ENCODE measurements at places on chromosomes 3 and 15.

DNA sequence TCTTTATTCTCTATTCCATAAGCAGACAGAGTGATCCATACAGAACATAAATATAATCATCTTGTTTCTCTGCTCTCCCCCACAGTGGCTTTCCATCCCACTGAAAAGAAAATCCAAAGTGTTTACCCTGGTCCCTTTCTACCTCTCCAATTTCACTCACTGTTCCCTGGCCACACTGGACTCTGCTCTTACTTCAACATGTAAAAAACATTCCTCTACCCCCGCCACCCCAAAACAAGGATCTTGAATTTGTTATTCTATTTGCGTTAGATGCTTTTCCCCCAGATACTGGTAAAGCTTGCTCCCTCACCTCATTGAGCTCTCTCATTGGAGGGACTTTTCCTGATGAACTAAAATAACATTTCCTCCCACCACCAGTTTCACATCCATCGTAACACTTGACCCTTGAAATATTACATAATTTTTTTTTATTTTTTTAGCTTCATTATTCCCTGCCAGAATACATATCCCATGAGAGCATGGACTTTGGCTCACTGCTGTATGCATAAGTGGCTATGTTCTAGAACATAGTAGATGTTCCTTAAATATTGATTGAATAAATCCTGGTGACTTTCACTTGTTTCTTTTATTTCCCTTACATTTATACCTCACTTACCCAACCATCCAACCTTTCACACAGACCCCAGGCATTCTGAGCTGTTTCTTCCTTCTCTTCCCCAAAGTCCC lies 162.7 kb upstream of the MEIS2 start:
- DNase-seq, result no peak

- DNase-seq, result no peak
Measured at GRCh38 chr3:165210132-165210531, 13.9 kb upstream of the SLITRK3 start.

GRCh38 chr3:142907996-142908395 lies 19.1 kb upstream of the PCOLCE2 start:
- no peak for DNase-seq

DNA sequence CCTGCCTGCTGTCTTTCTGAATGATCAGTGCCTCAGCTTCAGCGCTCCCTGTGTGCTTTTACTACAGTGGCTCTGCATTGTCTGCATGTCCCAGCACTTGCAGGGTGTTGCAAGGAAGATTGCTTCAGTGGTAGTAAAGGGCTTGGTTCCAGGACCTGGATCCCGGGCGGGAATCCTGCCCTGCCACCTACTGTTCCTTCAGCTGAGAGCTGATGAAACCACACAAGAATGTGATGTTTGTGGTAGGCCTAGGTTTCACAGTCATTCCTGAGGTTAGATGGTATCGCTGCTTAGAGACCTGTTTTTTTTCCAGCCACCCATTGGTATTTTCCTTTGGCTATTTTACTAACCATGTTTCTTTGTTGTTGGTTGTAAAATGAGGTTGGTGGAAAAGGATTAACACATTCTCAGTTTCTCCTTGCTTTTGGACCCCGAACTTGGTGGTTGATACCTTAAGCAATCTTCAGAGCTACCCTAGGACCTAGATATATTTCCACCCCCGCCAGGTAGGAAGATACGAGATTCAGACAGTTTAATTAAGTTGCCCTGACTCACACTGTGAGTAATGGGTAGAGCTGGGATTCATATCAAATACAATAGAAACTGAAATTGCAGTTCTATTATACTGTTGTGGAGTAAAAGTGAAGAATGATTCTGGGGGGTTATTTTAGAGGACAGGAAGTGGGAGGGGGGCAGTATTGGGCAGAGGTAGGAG lies 11.4 kb downstream of the GPR87 start:
- no peak for DNase-seq

GRCh38 chr3:1072041-1072440 lies 20.8 kb upstream of the CNTN6 start:
- no peak for DNase-seq

DNA sequence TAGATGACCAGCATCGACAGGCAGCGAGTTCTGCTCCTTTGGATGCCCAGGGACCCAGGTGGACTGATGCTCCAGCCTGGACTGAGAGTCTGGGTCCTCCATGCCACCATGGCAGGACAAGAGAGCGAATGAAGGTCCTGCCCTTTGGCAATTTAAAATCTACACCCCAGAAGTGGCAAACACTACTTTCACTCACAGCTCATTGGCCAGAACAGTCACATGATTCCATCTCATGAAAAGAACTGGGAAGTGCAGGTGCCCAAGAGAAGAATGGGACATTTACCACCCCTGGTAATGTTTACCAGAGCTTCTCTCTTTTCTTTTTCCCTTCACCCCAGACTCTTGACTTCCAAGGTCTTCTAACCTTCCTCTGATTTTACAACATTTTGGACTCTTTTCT lies 87.8 kb upstream of the SLCO3A1 start:
- no peak for DNase-seq

- no peak for DNase-seq
Measured at GRCh38 chr3:172855037-172855436, 104.5 kb downstream of the ECT2 start.

GRCh38 chr15:70100474-70101341 lies 3.0 kb upstream of the TLE3 start:
- peak; percentile 62 for DNase-seq

GRCh38 chr15:93073465-93073952 lies 15.5 kb downstream of the RGMA start:
- no peak for DNase-seq

DNA sequence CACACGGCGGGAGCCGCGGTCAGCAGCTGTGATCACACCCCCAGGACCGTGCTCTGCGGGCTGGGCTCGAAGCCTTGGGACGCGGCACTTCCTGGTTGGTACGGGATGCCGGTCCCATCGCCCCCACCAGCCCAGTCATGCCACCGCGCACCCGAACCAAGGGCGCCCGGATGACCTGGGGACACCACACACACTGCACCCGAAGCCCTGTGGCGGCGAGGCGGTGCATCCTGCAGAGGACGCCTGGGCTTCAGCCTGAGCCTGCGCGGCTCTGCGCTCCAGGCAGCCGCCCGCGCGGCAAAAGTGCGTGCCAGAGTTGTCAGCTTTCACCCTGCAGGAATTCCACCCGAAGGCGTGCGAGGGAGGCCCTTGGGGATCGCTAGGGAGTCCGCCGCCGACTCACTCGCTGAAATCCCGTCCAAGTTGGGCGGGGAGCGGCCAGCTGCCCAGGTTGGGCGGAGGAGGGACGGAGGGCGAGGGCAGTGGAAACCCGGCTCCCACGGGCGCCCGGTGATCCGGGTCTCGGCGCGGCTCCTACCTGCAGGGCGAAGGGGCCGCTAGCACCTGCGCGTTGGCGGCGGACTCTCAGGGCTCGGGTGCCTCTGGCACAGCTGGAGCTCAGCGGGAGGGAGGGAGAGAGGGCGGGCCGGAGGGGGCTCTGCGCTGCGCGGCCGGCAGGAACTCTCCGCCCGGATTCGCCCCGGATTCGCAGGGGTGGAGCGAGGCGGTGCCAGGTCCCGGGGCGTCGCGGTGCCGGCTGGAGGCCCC lies at the start of gene PLD1:
Gene PLD1, minus strand, starts transcription at position 623 of the 768 bp plus-strand sequence. CDS start 72,432 bp downstream, outside the sequence.
- peak; percentile 81 for DNase-seq

GRCh38 chr3:105118905-105119304 lies 247.8 kb upstream of the ALCAM start:
- no peak for DNase-seq

- DNase-seq, result no peak
Measured at GRCh38 chr3:182115328-182116015, 403.7 kb downstream of the SOX2 start.

GRCh38 chr3:147298511-147298982 lies 107.8 kb downstream of the ZIC4 start:
- DNase-seq, result no peak

- no peak for DNase-seq
Measured at GRCh38 chr3:150080058-150080730, 109.5 kb upstream of the PFN2 start.

- no peak for DNase-seq
Measured at GRCh38 chr15:60480888-60481287, 1.9 kb upstream of the ICE2 start.

- DNase-seq, result no peak
Measured at GRCh38 chr3:105823149-105823867, 45.5 kb downstream of the CBLB start.

GRCh38 chr15:85365980-85366379 lies 14.4 kb upstream of the AKAP13 start:
- no peak for DNase-seq

DNA sequence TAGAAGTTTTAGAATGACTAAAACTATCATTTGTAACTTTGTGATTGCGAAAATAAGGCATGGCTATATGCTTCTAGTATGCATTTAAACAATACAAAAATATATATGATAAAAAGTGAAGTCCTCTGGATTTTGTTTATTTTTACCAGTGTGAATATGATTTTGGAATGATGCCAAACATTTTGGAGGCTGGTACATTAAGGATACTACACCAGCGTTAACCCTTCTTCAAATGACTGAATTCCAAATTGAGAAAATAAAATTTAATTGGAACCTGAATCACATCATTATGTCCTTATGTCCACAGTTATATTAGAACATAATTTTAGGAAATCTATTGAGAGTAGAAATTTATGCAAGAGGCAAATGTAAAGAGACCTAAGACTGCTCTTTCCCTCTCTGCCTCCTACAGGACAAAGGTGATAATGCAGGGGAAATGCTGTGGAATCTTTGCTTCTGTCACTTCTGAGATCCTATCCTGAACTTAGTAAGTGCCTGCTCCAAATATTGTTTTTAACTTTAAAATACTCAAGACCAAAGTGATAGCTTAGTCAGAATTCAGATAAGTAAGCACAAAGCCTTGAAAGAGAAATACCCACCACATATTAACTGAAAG lies 121.1 kb upstream of the NANOGP8 start:
- peak; percentile 45 for DNase-seq

DNA sequence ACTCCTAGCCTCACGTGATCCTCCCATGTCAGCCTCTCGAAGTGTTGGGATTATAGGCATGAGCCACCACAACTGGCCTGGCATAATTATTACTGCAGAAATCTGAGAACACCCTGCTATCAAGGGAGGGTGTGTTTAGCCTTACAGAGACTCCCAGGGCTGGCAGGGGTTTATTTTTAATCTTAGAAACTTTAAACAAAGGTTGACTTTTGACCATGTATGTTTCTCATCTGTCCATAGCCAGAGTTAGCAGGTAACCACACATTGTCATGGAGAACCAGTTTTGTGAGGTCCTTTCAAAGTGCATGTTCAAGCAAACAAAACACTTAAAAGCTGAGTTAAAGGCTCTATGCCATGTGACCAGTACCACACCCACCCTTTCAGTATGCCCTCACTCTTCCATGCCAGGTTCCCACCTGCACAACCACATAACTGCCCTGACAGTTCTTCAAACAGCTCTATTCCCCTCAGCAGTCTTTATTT lies 11.1 kb downstream of the SIAH2 start:
- DNase-seq, result peak; percentile 28

DNA sequence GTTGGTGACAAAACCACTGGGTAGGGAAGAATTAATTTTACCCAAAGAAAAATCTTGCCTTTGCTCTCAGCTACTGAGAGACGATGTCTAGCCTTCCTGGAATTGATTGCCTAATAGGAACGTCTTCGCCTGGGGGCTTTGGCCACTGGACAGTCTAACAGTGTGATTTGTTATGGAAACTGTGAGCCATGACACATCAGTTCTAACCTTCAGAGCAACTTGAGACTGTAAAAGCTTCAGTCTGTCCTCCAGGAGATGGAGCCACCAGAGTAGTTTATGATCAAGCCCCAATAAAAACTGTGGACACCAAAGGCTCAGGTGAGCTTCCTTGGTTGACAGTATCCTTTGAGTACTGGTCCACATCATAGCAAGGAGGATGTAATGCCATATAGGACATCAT lies 235.8 kb upstream of the TMCO5A start:
- DNase-seq, result no peak

DNA sequence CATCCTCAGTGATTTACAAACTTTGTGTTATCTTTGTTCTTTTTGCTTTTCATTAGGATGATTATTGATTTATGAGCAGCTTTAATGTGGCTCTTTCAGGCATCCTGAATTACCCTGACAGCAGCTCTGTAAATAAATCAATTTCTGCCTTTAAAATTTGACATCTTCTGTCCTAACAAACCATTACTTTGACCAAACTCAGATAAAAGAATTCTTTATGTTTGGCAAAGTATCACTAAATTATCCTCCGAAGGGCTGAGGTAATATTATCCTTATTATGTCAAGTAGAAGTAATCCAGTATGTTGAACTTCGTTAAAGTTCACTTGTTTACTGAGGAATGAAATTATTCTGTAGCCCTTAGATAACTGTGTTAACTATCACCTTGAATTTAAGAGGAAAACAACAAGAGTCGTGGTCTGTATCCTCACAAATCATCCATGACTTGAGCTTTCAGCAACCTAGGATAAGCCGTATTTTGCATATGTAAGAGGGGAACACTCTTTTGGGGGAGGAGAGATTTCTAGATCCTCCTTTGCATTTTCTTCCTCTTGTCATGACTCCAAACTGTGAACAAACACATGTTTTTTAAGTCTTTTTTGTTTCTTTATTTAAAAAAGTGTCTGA lies 173.2 kb upstream of the STAC start:
- no peak for DNase-seq

- no peak for DNase-seq
Measured at GRCh38 chr3:135803028-135803692, 162.4 kb upstream of the PPP2R3A start.

DNA sequence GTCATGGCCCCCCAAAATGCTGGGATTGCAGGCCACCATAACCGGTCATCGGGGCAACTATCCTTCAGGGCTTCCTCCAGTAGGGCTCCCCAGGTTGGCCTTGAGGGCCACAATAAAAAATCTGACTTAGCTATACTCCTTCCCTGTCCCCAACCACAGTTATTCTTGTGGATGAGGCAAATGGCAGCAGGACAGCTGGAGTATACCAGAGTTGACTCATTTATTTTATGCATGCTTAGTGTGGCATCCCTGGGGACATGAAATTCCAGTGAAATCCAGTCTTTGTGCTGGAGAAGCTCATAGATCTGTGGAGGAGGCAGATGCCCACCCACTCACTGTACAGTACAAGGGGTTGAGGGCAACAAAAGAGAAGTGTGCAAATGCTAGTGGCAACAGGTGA lies 109.5 kb downstream of the RORA start:
- DNase-seq, result no peak

DNA sequence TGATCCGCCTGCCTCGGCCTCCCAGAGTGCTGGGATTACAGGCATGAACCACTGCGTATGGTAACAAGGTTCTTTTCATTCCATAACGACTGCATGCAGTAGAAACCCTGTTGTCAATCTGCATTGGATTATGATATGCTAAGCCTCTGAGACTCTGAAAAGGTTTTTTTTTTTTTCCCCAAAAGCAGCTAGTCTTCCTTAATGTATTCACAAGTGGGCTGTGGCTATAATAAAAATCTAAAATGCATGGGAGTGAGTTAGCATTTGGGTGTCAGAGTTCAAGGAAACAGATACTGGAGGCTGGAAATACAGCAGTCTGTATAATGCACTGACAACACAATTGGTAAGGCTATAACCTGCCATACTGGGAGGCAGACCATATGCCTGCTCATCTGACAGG lies 218.1 kb downstream of the NSUN3 start:
- no peak for DNase-seq

Measured in liver (tissue), 10 donors.